ENCODE measurements at places on chromosomes 7 and 10.

- no peak overlapping the region for H3K4me3 ChIP-seq
- peaks cover 26% of the 10 kb centered on the region for H3K4me1 ChIP-seq
- no peaks in the 10 kb centered on the region for H3K36me3 ChIP-seq
- H3K27ac ChIP-seq, result no peak overlapping the region
- DNase-seq, result no peak
- no peaks in the 10 kb centered on the region for H3K27me3 ChIP-seq
These were observed 72.1 kb downstream of the USP6NL start for GRCh38 chr10:11539191-11539868.

GRCh38 chr7:89987665-89988064 lies 166.6 kb upstream of the STEAP1 start:
- H3K4me3 ChIP-seq, result no peak overlapping the region
- H3K27ac ChIP-seq, result no peak overlapping the region
- no peaks in the 10 kb centered on the region for H3K4me1 ChIP-seq
- no peaks in the 10 kb centered on the region for H3K27me3 ChIP-seq

GRCh38 chr7:32658034-32658433 lies 162.7 kb downstream of the AVL9 start:
- H3K27me3 ChIP-seq, result no peaks in the 10 kb centered on the region
- no peaks in the 10 kb centered on the region for H3K4me1 ChIP-seq
- DNase-seq, result no peak

GRCh38 chr7:13181216-13181615 lies 493.8 kb downstream of the ARL4A start:
- no peaks in the 10 kb centered on the region for H3K4me1 ChIP-seq
- no peaks in the 10 kb centered on the region for H3K36me3 ChIP-seq
- DNase-seq, result no peak
- H3K27ac ChIP-seq, result no peak overlapping the region
- H3K27me3 ChIP-seq, result no peaks in the 10 kb centered on the region
- no peak overlapping the region for H3K4me3 ChIP-seq

- H3K27ac ChIP-seq, result no peak overlapping the region
- no peaks in the 10 kb centered on the region for H3K36me3 ChIP-seq
- no peak overlapping the region for H3K4me3 ChIP-seq
- no peaks in the 10 kb centered on the region for H3K4me1 ChIP-seq
- no peaks in the 10 kb centered on the region for H3K27me3 ChIP-seq
These were observed 2.9 kb upstream of the CDK14 start for GRCh38 chr7:90593205-90593604.

DNA sequence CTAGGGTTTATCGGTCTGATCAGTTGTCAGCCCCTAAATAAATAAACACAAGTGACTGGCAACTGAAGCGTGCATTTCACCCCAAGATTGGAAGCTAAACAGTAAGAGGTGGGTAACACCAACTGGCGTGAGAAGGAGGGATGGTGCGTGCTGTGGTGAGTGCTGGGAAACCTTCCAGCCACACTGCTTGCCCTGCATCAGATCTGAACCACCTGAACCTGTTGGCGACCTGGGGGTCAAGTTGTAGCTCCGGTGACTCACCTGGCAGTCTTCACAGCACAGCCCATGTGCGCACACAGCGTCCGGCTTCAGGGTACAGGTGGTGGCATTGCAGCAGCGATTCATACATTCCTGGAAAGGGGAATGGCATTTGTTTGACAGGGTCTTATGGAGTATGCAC lies 170.1 kb downstream of the FANK1 start:
- H3K4me1 ChIP-seq, result no peaks in the 10 kb centered on the region
- no peak overlapping the region for H3K27ac ChIP-seq
- DNase-seq, result no peak
- H3K36me3 ChIP-seq, result no peaks in the 10 kb centered on the region

GRCh38 chr7:537911-538634 lies 18.4 kb upstream of the PDGFA start:
- DNase-seq, result no peak
- no peak overlapping the region for H3K4me3 ChIP-seq
- no peak overlapping the region for H3K27ac ChIP-seq
- no peaks in the 10 kb centered on the region for H3K27me3 ChIP-seq
- no peaks in the 10 kb centered on the region for H3K36me3 ChIP-seq

DNA sequence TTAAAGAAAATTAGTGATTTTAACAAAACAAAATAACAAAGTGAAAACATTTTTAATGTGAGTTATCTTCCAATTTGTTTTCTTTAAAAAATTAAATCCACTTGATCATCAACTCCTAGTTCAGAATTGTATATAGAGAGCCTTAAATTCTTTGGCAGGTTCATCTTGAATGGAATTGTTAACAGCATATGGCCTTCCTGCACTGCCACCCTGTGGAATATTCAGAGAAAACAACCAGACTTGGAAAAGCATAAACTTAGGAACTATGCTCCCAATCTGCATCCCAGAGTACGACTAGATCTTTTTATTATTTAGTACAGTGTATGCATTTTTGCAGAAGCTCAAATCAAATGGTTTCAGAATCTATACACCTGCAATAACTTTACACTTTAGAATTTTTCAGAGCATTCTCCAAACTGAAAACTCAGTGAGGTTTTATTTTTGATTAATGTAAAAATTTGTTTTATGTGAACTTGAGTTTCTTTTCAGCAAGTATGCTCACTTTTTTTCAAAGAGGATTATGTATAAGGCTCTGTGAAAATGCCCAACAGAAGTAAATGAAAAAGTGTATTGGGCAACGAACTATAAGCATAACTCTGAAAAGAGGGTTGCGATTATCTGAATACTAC lies 44.9 kb upstream of the ANK3 start:
- H3K27ac ChIP-seq, result no peak overlapping the region
- H3K27me3 ChIP-seq, result no peaks in the 10 kb centered on the region
- H3K36me3 ChIP-seq, result no peaks in the 10 kb centered on the region
- no peaks in the 10 kb centered on the region for H3K4me1 ChIP-seq

DNA sequence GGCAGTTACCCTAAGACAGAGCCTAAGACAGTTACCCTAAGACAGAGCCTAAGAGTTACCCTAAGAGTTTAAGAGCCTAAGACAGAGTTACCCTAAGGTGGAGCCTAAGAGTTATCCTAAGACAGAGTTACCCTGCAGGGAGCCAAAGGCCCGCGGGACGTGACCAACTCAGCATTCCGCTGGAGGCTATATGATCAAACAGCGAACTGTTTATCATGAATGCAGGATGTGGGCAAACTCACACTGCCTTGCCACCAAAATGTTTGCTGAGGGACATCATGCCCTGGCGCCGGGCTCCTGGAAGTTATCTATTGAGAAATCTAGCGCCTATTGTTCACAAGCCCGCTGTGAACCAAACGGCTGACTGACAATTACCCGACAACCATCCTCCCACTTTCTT lies 49.9 kb downstream of the BLVRA start:
- H3K27me3 ChIP-seq, result no peaks in the 10 kb centered on the region
- no peak overlapping the region for H3K4me3 ChIP-seq
- H3K27ac ChIP-seq, result no peak overlapping the region
- H3K4me1 ChIP-seq, result no peaks in the 10 kb centered on the region

DNA sequence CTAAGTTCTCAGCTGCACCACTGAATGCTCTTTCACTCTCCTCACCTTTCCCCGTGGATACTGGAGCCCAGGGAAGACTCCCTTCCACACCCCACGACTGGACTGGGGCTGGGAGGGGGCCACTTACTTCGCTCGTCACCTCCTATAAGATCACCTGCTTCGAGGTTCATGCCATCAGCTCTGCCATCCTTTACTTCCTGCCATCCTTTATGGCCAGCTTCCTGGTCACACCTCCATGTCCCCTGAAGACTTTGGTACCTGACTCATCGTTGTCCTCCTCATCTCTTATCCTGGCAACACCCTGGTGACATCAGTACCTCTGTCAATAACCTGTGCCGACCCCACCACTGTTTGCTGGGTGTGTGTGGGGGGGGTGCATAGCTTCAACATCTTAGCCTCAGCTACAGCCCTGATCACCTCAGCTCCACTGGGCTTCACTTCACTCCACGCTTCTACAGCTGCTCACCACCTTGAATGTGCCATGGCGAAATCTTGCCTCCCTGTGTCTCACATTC lies 8.7 kb upstream of the VDAC2 start:
- H3K4me1 ChIP-seq, result no peaks in the 10 kb centered on the region
- no peak for DNase-seq
- H3K27ac ChIP-seq, result no peak overlapping the region
- no peaks in the 10 kb centered on the region for H3K27me3 ChIP-seq
- no peaks in the 10 kb centered on the region for H3K36me3 ChIP-seq

GRCh38 chr10:133343558-133343957 lies 3.6 kb upstream of the PRAP1 start:
- H3K4me1 ChIP-seq, result no peaks in the 10 kb centered on the region
- no peaks in the 10 kb centered on the region for H3K27me3 ChIP-seq
- H3K4me3 ChIP-seq, result no peak overlapping the region
- DNase-seq, result no peak
- H3K36me3 ChIP-seq, result no peaks in the 10 kb centered on the region

- H3K4me1 ChIP-seq, result no peaks in the 10 kb centered on the region
- no peaks in the 10 kb centered on the region for H3K27me3 ChIP-seq
- no peak overlapping the region for H3K27ac ChIP-seq
- no peak for DNase-seq
- no peak overlapping the region for H3K4me3 ChIP-seq
- H3K36me3 ChIP-seq, result no peaks in the 10 kb centered on the region
These were observed 162.1 kb downstream of the ZNF438 start for GRCh38 chr10:30869566-30869965.

DNA sequence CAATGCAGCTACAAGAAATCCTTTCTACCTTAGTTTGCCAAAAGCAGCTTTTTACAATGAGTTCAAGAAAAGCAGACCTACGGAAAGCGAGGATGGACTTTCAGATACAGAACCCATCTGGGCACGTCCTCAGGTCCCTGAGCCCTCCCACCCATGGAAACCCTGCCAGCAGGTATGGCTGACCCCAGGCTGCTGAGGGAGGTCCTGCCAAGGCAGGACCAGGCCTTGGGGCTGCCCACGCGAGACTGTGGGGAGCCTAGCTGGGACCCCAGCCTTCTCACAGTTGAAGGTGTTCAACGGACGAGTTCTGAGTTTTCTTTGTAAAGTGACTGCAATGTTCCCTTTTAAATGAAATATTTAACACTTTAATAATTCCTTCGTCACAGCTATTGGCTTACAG lies 245.0 kb downstream of the MGMT start:
- no peaks in the 10 kb centered on the region for H3K4me1 ChIP-seq
- no peak overlapping the region for H3K27ac ChIP-seq
- H3K36me3 ChIP-seq, result no peaks in the 10 kb centered on the region
- DNase-seq, result no peak
- H3K27me3 ChIP-seq, result no peaks in the 10 kb centered on the region
- H3K4me3 ChIP-seq, result no peak overlapping the region

- H3K27me3 ChIP-seq, result no peaks in the 10 kb centered on the region
- peaks cover 15% of the 10 kb centered on the region for H3K36me3 ChIP-seq
- no peak overlapping the region for H3K4me3 ChIP-seq
- H3K27ac ChIP-seq, result no peak overlapping the region
- DNase-seq, result no peak
These were observed 95.3 kb downstream of the CUX1 start for GRCh38 chr7:101912716-101913110.

- DNase-seq, result no peak
- no peak overlapping the region for H3K4me3 ChIP-seq
- no peak overlapping the region for H3K27ac ChIP-seq
- H3K36me3 ChIP-seq, result no peaks in the 10 kb centered on the region
These were observed 102.1 kb downstream of the AUTS2 start for GRCh38 chr7:69700331-69700730.

- no peaks in the 10 kb centered on the region for H3K4me1 ChIP-seq
- no peaks in the 10 kb centered on the region for H3K27me3 ChIP-seq
- H3K4me3 ChIP-seq, result no peak overlapping the region
- DNase-seq, result no peak
- no peaks in the 10 kb centered on the region for H3K36me3 ChIP-seq
These were observed 108.1 kb upstream of the SP8 start for GRCh38 chr7:20894806-20895205.

DNA sequence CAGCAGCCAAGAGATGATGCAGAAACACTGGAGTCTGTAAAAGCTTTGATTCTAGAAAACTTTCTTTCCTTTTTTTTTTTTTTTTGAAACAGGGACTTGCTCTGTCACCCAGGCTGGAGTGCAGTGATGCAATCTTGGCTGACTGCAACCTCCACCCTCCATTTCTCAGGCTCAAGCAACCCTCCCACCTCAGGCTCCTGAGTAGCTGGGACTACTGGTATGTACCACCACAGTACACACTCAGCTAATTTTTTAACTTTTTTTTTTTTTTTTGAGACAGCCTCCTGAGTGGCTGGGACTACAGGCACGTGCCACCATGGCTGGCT lies 17.0 kb upstream of the BAG3 start:
- no peak overlapping the region for H3K4me3 ChIP-seq
- no peaks in the 10 kb centered on the region for H3K4me1 ChIP-seq
- no peaks in the 10 kb centered on the region for H3K36me3 ChIP-seq

GRCh38 chr7:107982918-107983389 lies 20.0 kb downstream of the LAMB1 start:
- H3K27ac ChIP-seq, result no peak overlapping the region
- H3K4me3 ChIP-seq, result no peak overlapping the region
- H3K4me1 ChIP-seq, result no peaks in the 10 kb centered on the region
- no peaks in the 10 kb centered on the region for H3K27me3 ChIP-seq

GRCh38 chr10:36612436-36612835 lies 513.0 kb upstream of the ANKRD30A start:
- no peak overlapping the region for H3K4me3 ChIP-seq
- H3K4me1 ChIP-seq, result no peaks in the 10 kb centered on the region
- DNase-seq, result no peak
- H3K27me3 ChIP-seq, result no peaks in the 10 kb centered on the region

DNA sequence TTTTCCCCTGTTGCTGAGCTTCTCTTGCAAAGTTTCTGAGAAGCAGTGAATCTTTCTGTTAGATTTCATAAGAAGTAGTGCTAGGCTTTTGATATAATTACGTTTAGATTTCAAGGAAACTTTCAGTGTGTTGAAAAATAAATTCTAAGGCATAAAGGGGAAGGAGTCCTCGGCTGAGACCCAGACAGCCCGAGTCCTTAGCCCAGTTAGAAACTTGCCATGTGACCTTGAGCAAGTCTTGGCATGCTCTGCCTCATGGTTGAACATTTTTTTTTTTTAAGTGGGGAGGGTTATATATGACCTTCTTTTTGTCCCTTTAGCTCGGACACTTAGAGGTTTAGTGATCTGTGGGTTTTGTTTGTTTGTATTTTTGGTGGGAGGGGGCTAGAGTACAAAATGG lies 117.5 kb downstream of the TCF7L2 start:
- H3K4me3 ChIP-seq, result no peak overlapping the region
- no peaks in the 10 kb centered on the region for H3K36me3 ChIP-seq
- DNase-seq, result no peak
- H3K27ac ChIP-seq, result no peak overlapping the region

All from GM12878 (cell line).